Cardiac fibroblast (primary cell): ENCODE measurements at places on chromosomes 12 and 14.
A peak's percentile ranks its signal among the peaks of the same experiment; 100 is the strongest.

DNA sequence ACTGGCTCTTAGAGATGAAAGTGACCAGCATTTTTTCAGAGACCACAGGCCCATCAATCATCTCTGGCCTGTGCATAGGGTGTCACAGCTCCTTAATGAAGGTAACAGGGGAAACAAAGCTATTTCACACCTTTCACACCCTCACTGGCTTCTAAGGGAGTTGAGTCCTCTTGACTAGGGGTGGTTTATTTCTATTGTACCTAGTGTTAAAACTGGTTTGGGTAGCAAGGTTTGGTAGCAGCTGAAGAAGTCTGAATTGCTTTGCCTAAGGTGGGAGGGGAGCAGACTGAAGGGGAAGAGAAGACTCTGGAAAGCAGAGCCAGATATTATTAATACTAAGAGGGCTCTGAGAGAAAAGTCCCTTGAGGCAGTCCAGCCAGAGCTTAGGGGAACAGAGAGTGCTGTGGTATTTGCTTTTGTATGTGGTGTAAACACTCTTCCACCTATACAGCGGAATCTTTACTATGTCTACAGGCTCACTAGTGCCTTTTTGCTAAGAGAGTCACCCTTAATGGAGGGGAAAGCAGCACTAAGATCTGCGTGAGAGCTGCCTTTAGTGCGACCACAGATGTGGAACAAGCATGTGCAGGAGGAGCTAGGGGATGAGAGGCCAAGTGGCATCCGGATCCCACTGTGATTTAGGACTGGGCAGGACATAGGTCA lies 95.8 kb downstream of the STXBP6 start:
- DNase-seq, result no peak

DNA sequence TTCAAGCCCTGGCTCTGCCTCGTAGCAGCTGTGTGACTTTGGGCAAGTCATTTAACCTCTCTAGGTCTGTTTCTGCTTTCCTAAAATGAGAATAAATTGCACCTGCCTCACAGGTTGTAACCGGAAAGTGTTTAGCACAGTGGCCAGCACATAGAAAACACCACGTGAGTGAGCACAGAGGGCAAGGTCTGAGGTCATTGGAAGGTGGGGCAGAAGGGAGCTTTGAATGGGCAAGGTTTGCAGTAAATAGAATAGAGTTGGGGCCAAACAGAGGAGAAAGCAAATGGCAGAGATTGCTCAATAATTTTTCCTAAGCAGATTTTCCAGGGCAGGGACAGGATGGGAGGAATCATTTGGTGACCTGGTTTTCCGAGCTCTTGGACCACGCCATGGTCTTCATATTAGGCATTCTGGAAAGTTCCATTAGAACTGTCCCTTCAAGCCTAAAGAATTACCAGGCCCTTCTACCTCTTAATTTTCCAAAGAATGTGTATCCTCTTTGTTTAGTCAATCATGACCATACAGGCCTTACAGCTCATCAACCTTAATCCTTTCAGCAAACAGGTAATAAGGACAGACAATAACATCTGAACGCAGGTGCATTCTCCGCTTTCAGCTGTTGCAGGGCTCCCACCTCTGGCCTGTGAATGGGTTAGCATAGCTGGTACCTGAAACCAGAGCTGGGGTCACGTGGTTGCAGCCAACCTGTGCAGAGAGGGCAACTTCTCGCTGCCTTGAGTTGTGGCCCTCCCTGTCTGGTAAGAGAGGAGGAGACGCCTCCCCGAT lies 53.8 kb downstream of the VWF start:
- DNase-seq, result no peak

GRCh38 chr14:53156238-53156637 lies 3.1 kb upstream of the DDHD1 start:
- no peak for DNase-seq

GRCh38 chr12:5173511-5174011 lies 129.9 kb downstream of the KCNA5 start:
- no peak for DNase-seq

GRCh38 chr14:103684471-103684870 lies 30.8 kb downstream of the XRCC3 start:
- DNase-seq, result no peak

- DNase-seq, result peak; percentile 41
Observed at GRCh38 chr12:52952076-52952801, 3.3 kb downstream of the KRT18 start.

DNA sequence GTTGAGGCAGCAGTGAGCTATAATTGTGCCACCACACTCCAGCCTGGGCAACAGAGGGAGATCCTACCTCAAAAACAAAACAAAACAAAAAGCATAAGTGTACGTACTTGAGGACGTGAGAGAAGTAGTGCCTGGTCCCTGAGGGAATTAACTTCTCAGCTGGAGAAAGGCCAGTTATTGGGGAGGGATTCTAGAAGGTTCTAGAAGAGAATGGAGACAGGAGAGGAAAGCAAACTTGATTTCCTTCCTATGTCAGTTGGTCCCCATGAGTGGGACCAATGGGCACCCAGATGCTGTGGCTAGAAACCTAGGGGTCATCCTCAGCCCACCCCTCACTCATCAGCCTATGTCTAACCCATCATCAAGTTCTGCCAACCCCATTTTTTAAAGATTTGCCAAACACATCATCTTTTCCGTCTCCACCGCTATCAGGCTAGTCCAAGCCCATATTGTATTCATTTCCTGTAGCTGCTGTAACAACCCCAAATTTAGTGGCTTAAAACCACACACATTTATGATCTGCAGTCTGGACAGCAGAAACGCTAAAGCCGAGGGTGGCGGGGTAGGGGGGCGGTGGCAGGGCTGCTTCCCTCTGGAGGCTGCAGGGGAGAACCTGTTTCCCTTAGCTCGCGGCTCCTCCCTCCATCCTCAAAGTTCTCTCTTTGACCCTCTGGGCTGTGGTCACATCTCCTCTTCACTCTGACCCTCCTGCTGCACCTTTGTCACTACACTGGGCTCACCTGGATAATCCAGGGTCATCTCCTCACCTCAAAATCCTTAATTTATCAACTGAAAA lies 7.2 kb upstream of the RBM19 start:
- no peak for DNase-seq

DNA sequence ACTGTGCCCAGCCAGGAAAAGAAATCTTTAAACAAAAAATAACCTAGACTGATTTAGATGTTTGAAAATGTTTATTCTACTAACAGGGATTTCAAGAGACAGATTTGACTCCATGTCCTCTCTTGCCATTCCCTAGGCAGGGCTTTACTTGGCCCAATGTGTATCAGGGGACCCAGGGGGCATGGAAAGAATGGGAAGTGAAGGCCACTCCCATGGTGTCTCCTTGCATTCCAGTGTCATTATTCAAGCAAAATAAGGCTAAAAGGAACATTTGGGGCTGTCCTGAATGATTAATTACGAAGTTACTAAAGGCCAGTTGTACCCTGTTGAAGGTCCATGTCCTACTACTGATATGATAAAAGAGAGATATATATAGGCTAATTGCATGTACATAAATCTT lies 151.9 kb upstream of the ATF7IP start:
- no peak for DNase-seq

DNA sequence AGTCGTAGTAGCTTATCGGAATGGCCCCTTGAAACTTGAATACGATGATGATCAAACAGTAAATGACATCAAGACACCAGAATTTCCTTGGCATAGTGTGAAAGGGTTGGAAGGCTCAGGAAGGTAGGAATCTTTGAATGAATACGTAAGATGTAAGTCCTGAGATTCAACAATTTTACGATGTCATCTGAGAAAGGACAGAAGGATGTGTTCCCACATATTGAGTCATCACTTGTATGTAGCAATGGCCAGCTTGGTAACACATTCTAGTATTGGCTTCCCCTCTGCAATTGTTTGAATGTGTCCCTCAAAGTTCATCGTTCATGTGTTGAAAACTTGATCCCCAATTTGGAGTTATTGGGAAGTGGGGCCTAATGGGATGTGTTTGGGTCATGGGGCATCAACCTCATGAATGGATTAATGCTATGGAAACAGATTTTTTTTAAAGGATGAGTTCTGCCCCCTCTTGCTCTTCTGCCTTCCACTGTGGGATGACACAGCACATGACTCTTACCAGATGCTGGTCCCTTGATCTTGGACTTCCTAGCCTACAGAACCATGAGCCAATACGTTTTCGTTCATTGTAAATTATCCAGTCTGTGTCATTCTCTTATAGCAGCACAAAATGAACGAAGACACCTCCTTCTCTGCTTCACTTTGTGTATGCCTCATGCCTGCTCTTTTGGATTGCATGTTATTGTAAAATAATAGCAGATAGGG lies 284.6 kb downstream of the BCAT1 start:
- peak; percentile 85 for DNase-seq

DNA sequence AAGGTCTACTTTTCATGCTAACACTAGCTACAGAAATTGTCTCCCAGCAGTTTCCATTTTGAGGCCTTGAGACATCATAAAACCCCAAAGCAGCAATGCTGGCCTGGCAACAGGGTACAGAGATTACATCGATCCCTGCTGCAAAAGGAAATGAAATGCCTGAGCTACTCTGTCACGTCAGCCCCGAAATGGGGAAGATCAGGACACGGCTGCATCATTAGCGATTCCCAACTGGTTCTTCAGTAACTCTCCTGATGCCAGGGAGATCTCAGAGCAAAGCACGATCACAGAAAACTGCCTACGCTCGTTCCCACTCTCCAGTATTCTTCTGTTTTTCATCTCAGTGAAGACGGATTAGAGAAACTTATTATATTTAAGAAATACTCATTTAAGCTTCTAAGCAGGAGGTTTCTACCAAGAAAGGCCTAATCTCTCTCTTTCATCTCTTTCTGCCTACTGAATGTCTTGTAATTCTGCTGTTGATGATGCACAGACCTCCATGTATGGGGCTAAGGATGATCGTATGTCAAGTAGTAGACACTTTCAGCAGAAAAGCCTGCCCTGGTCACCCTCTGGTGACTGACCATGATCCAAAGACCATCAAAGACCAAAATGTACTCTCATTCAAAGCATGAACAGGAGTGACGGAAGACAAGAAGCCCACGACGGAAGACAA lies 168.5 kb downstream of the RIMBP2 start:
- DNase-seq, result no peak

DNA sequence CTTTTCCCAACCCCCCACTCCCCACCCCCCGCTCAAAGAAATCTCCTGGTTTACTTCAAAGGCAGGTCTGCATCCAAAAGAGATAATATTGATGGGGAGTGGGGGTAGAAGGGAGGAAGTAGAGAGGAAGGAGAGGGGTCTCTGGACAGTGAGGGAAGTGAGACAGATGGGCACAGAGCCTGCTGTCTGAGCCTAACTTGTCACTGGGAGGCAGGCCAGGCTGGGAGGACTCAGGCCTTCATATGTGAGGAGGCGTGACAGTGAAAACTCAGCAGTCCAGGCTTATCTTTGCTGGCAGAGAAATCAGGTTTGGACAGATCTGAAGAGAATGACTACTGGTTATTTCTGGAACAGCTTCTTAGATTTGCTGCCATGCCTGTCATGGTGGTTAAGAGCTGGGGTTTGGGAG lies 192.3 kb downstream of the NUAK1 start:
- peak; percentile 74 for DNase-seq

GRCh38 chr14:61154641-61155040 lies 126.5 kb downstream of the TMEM30B start:
- no peak for DNase-seq

DNA sequence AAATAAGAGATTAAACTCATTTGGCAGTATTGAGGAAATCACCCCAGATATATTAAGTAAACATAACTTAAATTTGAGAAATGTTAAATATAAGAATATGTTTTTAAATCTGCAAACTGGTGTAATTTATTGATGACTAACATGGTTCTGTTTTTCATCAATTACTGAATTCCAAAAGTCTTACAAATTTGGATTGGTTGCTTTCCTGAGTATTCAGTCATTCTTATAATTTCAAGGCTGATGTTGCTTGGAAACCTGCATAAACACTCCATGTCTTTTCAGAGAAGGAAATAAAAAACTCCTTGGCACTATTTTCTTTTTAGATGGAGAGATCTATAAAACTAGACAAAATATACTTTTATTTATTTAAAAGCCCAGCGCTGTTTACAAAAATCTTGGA lies 71.7 kb downstream of the NOVA1 start:
- peak; percentile 24 for DNase-seq

GRCh38 chr12:47823422-47824086 lies 3.9 kb upstream of the HDAC7 start:
- DNase-seq, result peak; percentile 51

- no peak for DNase-seq
Observed at GRCh38 chr12:70217416-70217815, 25.8 kb upstream of the CNOT2 start.

DNA sequence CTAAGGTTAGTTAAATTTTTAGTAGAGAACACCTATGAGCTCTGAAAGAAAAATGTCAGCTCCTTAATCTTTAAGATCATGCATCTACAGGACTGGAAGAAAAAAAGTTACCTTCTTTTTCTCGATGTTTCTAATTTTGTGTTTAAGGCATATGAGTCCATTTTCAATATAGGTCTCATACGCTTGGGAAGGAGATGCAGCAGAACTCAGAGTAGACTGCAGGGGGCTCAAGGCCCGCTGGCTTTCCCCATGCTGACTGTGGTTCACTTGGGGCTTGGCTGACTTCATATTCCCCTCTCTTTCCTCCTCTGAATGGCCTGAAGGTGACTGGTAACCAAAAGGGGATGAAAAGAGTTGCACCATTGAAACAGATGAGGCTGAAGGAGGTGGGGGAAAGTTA lies 1.5 kb downstream of the CAPRIN2 start:
- peak; percentile 59 for DNase-seq

- DNase-seq, result peak; percentile 2
Observed at GRCh38 chr14:97978341-97978740, 1181.2 kb downstream of the VRK1 start.

- no peak for DNase-seq
Observed at GRCh38 chr12:2070440-2071045, 17.8 kb downstream of the CACNA1C start.

GRCh38 chr12:12336049-12336411 lies 14.0 kb downstream of the MANSC1 start:
- DNase-seq, result peak; percentile 59

DNA sequence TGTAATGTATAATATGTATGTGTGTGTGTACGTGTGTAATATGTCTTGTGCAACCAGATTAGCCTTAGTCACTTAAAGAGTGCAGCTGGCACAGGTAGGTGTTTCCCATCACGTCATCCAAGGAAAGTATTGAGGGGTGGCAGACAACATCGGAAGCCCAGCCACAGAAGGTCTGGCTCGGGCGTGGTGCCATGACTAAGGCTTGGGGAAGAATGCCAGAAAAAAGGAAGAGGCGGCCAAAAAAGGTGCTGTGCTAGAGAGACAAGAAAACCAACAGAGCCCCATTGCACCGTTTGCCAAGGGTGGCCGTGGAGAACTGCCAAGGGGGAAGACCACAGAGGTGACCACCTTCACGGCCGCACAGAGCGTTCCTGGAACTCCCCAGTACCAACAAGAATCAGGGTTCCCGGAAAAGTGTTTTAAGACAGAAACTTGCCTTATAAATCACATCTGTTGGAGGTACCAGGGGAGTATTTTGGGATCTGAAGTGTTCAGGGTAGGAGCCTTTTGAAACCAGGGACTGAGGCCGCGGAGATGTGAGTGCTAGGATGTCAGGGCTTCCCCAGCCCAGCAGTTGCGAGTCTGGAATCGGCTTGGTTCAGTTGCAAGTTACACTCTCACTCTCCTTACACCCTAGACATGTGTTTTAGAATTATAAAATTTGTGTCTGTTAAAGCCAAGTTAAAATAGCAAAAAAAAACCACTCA lies 131.2 kb upstream of the DYRK2 start:
- peak; percentile 51 for DNase-seq
